G401 (cell line): ENCODE measurements at places on chromosomes 2 and 18. TPM values are rescaled to one million over a fixed set of nuclear protein-coding genes. Genes with fewer than 3 reads are reported as not detected.

DNA sequence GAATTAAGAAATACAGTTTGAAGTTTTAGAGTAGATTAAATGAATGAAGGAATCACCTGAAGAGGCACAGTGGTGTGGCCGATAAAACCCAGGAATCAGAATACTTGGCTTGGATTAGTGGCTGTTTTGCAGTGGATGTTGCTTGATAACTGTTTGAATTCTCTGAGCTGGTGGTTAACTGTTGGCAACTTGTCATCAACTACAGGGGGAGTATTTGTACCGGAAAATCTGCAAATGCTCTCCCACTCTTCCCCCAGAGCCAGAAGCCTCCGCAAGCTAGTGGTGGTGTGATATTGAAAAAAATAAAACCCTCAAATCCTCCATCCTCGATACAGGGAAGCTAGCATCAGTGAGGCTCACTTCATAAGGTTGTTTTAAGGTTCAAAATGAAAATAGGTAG is 326.7 kb downstream of the DPP10 start:
- no peak for DNase-seq

DNA sequence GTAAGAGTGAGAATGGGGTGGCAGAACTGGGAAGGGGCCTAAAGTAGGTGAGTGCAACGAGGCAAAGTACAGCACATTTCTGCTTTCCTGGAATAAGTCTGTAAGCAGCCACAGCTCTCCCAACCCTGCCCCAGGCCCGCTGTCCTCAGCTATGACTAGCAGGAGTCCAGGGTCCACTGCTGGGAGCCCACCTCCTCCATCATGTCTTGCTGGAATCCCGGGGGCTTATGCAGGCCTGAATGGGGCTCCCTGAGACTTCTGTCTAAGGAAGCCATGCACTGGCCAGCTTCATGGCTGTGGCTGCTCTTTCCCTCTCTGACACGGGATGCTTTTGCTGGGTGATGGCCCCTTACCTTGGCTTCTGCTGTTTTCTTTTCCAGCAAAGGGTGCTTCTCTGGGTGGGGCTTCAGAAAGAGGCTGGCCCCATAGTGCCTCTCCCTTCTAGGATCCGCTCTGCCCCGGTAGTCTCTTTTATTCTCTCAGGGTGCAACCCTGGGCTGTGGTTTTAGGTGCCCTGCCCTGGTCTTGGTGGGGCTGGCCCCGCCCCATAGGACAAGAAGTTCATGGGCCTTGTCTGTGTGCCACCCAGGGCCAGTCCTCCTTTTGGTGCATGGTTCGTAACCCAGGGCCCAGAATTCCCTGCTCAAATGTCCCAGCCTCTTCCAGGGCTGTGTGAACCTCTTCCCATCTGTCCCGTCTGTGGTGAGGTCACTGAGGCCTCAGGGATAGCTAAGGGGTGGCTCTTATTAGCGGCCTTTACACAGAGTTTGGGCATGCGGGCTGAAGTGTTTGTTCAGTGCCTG is 33.8 kb upstream of the POLE4 start:
- no peak for DNase-seq

DNA sequence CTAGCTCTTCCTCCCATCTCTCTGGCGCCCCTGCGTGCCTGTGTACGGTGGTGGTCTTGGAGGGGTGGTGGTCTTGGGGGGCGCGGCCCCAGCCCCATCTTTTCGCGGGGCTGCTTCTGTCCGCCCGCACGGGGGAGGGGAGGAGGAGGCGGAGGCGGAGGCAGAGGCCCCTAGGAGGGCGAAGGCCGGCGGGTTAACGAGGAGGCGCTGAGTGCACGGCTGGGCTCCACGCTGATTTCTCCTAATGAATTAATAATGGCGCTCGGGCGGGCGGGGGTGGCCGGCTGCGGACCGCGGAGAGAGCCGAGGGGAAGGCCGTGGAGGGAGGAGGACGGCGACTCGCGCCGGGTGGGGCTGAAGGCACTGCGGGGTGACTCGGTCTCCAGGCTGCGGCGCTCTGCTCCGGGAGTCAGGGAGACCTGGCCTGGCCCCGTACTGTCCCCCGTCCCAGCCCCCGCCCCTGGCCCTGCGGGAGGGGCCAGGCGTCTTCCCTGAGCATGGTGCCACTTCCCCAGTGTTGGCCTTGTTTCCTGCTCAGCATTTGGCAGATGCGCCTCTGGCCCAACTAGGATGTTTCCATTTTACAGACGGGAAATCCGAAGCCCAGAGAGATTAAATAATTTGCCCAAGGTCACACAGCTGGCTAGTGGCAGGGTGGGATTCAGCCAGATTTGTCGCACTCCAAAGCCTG is 6.0 kb downstream of the GAREM2 start:
- peak; percentile 53 for DNase-seq

DNA sequence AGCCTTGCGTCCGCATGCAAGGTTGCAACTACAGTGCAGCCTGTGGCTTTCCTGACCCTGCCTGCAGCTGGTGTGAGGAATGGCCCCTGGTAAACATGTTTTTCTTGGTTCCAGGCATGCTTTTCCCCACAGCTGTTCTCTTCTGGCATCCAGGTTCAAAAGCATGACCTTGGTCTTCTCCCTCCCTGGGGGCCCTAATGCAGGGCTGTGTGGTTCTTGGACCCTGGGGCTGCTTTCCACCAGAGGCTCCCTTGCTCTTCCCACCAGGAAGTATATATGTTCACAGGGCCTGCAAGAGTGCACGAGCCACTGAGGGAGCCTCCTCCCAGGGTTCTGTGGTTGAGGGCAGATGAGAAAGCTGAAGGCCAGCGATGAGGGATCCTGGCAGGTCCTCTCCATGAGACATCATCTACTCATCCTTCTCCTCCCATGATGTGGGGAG is 125.9 kb downstream of the BCL2L11 start:
- no peak for DNase-seq

- DNase-seq: no peak
Observed at GRCh38 chr2:7774481-7774880, 857.3 kb downstream of the RNF144A start.

DNA sequence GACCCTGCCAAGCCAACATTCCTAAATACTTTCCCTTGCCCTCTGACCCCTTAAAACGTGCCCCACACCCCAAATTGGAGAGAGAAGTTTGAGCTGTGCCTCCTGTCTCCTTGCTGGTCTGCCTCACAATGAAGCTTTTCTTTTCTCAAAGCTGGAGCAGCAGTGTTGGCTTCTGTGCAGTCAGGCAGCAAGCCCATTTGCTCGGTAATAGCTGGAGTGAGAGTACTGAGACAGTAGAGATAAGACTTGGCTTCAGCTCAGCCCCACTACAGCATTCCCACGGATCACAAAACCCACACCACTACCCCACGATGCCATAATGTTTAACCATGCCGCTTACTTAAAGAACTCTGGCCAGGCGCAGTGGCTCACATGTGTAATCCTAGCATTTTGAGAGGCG is 73.0 kb downstream of the NCAPH start:
- peak; percentile 79 for DNase-seq

DNA sequence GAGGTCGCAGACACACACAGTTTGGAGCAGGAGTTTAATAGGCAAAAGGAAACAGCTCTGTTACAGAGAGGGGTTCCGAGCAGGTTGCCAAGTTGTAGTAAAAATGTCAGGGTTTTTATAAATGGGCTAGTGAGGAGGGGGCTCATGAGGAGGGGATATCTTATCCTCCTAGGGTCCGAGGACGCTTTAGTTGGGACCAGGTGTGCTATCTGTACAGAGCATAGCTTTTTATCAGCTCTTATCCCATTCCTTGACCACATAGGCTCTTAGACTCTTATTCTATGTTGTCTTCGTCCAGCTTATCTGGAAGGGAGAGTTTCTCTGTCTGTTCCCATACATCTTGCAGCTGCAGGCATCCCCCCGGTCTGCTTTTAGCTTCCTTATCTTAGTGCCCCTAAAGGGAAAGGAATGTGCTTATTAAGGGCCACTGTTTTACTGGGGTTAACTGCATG is 44.7 kb downstream of the PDK1 start:
- no peak for DNase-seq

GRCh38 chr18:6650747-6651146 is 78.8 kb upstream of the ARHGAP28 start:
- DNase-seq: no peak

The REG3A gene
- not detected in 2 replicates for total RNA-seq

GRCh38 chr2:201248288-201248844 is 12.0 kb upstream of the CASP8 start:
- no peak for DNase-seq

The PDE11A gene
- 2.6 and 3.2 TPM in 2 replicates for total RNA-seq

DNA sequence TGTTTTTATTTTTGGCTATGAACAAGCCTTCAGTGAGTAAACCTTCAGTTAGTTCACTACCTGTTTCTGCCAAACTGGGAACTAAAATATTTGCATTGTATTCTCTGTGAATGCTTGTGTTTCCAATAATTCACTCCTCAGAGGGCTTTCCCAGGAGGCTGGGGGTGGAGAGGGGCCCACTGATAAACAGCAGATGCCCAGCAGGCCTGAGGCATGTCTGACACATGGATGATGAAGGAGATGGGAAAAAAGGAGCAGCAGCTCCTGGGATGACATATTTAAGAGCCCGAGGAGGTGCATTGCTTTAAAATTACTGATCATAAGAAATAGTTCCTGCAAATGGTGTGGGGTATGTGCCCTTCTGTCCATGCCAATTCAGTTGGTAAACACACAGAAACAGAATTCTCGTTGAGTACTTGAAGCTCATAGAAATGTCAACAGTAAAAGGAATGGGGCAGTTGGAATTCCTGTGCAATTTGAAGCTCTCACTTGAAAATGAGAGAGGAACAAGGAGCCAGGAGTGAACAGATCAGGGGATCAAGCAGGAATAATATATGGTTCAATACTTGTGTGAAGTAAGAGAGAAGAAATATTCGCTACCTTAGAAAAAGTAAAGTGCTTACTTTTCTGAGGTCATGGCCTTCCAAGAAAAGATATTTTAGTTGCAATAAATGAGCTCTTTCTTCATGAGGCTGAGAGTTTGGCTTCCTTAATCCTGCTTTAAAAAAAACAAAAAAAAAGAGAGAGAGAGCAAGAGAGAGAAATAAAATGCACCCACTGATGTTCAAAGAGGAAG is 22.0 kb upstream of the HNMT start:
- no peak for DNase-seq

DNA sequence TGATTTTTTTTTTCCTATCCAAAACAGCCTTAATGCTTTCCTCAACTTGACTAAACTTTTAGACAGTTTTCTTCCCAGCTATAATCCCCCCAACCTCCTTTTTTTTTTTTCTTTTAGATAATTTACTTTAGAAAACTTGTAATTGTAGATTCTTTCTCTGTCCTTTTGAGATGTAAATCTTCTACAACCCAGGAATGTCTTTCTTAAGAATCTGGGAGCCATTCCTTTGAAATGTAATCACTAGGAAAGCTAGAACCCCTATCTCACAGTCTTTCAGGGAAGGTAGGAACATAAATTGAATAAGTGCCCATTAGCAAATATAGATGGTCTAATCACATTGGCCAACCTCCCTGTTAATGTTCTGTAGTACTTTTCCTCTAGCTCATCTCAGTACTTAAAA is 285.4 kb downstream of the NUP35 start:
- DNase-seq: no peak

The PID1 gene
- not detected in 2 replicates for total RNA-seq

GRCh38 chr2:191150600-191151330 is at the start of gene STAT4:
Gene STAT4, minus strand, starts transcription at chr2:191150994. Its CDS starts 2,791 bp downstream, at chr2:191148203.
- no peak for DNase-seq

GRCh38 chr2:47043142-47043890 is 111.8 kb downstream of the STPG4 start:
- no peak for DNase-seq

- DNase-seq: no peak
Observed at GRCh38 chr2:172246649-172247048, 143.9 kb upstream of the DLX2 start.

- no peak for DNase-seq
Observed at GRCh38 chr2:201444746-201445465, 6.4 kb downstream of the TRAK2 start.

DNA sequence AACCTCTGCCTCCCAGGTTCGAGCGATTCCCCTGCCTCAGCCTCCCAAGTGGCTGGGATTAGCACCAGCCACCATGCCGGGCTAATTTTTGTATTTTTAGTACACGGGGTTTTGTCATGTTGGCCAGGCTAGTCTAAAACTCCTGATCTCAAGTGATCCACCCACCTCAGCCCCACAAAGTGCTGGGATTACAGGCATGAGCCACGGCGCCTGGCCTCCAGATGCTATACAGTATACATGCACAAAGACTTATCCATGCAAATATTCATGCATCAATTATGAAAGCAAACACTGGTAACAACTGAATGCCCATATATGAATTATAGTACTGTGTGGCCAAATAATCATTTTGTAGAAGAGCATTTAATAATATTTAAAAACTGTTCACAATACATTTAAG is 36.0 kb upstream of the SOS1 start:
- no peak for DNase-seq

The LRRTM1 gene
- total RNA-seq: 0.07 TPM in 1 of 2 replicates, not detected in the other

GRCh38 chr2:75500633-75501032 is 60.1 kb downstream of the EVA1A start:
- no peak for DNase-seq
